Fibroblast of skin of right quadriceps (primary cell): ENCODE measurements at places on chromosomes 6 and 20.

DNA sequence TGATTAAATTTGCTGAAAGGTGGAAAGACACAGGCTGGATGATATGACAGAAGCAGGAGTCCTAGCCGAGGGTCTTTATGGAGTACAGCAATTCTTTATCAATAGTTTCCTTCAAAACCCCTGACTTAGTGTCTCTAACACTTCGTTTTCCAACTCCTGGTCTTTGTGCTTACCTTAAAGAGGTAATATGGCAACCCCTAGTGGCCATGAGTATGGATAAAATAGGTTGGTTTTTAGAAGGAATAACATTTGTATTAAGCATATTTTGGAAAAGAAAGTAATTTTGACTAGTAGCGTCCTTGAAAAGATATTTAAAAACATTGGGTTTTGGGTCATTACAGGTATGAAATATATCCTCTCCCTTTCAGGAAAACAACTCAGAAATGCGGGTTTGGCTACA is 51.9 kb downstream of the VGLL2 start:
- peak; percentile 1 for DNase-seq

GRCh38 chr6:40722553-40723258 is 135.5 kb upstream of the LRFN2 start:
- DNase-seq: no peak

DNA sequence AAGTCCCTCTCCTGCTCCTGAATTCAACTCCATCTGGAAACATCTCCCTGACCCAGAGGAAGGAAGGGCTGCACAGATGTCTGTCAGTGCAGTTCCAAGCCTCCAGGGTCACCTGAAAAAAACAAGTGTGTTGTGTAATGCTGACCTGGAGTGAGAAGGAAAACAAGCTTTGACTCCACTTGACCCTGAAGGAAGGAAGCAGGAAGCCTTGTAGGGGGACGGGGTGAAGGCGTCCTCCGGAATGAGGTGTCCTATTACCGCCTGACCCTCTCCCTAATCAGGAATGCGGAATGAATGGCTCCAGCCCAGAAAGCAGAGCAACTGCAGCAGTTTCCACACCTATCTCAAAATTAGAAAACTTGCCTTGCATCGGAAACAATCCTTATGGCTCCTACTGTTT is 13.9 kb upstream of the ADGRF5 start:
- no peak for DNase-seq

- no peak for DNase-seq
Observed at GRCh38 chr20:23358923-23359593, 2.9 kb upstream of the GZF1 start.

DNA sequence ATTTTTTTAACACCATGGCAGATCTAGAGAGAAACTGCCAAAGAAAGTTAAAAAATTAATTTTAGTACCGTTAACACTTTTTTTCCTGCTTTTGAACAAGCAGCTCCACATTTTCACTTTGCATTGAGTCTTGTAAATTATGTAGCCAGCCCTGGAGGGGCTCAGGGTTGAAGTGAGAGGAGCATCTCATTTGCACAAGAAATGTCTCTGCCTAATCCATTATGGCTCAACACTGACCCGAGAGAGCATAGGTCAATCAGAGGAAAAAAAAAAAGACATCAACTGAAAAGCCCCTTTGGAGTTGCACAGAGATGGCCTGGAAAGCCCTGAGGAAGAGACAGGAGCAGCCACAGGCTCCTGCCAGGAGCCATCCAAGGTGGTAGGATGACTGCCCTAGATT is 4.3 kb upstream of the SLPI start:
- no peak for DNase-seq

- no peak for DNase-seq
Observed at GRCh38 chr6:106085692-106085983, 498 bp upstream of the PRDM1 start.

DNA sequence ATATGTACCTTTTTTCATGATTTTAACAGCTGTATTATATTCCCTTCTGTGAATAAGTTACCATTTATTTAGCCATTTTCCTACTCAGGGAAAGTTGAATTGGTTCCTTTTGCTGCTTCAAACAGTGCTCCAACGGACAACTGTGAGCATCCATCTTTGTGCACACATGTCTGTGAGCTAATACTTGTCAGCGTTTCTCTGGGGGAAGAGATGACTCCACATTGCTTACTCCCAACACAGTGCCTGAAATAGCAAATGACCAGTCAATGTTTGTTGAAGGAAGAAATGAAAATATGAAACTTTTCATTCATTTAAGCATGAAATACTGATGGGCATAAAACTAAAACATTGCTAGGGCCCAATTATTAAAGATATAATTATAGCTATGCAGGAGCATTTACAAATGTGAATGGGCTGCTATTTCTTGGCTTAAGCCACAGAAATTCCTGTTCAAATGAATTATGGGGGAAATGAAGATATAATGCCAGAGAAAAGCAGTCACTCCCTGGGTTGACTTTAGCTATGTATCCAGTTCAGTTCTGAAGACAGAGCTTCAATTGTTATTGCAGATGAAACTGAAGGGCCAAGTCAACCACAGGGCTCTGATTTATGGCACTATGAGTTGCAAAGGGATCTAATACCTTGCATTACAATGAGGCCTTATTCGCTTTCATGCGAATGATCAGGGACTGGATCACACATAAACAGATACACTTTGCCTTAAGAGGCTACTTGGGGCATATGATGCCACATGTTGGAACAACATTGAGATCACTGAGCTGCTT is 47.4 kb upstream of the FOXC1 start:
- DNase-seq: no peak

DNA sequence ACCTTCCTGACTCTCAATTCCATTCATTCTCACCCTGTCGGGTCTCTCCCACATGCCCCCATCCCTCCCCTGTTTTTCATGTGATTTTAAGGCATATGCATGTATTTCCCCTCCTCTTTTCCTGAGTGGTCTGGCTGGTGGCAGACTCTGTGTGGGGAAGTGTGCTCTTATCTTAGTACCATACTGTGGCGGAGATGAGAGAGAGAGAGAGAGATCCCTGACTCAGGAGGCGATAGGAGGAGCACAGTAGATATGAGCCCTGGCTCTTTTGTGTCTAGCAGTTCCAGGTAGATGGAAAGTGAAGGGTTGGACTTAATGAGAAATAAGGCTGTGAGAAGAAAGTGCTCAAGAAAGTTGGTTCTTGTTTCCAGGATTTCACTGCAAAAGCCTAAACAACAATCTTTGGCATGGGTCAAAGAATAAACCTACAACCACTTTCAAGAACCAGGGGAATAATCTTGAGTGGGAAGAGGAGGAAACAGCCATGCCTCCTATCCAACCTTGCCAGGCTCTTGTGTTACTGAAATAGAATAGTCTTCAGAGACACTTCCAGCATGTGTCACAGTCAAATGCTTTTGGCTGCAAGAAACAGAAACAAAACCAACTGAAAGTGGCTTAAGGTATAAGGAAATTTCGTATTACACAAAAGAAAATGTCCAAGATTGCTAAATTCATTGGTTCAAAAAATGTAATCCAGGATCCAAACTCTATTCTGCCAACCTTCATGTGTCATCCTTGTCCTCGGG is 123.8 kb upstream of the MYLIP start:
- no peak for DNase-seq

DNA sequence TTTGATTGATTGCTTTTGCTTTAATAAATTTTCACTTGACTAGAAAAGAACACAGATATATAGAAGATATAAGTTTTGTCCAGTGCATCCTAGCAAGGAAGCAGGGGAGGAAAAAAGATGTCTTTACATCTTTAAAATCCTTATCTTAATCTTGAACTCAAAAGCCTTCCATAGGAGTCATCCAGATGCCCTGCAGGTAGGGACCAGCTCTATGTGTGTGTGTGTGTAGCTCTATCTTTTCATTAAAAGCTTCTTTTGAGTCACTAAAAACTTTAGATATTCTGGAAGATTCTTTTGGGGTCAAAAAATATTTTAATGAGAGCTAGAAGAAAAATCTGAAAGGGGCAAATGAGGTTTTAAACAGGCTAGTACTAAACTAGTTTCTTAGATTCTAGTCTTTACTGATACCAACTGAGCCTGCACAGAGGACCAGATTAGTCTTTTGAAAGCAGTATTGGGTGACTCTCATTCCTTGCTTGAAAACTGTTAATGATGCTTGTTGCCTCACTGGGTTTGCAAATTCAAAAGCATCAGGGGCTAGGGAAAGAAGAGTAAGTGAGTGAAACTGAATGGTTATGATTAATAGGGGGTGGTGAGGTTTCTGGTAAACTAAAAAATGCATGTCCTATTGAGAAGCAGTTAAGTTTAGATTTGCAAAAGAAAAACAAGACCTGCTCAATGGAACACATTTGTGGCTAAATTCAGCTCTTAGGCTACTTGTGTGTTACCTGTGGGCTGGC is 40.6 kb upstream of the JAG1 start:
- peak; percentile 15 for DNase-seq

DNA sequence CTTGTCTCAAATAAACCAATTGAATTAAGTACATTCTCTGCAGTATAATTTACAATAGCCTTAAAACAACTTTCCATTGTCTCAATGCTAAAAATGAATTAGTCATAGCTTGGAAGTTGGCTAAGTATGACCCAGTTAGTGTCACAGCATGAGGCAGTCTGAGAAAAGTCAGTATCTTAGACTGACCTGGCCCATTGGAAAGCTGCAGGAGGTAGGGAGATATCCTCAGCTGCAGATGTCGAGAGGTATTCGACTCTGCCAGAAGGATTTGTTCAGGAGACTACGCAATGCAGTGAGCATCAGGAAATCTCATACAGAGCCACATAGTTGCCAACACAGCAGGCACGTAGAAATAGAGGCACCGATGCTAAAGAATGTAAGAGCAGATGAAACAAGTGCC is 350.9 kb upstream of the NRSN1 start:
- no peak for DNase-seq

DNA sequence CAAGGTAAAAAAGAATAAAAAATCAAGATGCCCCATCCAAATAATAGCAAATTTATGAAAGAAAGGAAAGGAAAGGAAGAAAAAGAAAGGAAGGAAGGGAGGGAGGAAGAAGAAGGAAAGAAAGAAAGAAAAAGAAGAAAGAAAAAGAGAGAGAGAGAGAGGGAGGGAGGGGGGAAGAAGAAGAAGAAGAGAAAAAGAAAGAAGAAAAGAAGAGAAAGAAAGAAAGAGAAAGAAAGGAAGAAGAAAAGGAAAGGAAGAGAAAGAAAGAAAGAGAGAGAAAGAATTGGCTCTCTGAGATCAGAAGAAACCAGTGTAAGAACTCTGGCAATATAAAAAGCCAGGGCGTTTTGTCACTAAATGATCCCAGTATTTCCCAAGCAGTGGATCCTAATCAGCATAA is 401.7 kb downstream of the EPHA7 start:
- no peak for DNase-seq

DNA sequence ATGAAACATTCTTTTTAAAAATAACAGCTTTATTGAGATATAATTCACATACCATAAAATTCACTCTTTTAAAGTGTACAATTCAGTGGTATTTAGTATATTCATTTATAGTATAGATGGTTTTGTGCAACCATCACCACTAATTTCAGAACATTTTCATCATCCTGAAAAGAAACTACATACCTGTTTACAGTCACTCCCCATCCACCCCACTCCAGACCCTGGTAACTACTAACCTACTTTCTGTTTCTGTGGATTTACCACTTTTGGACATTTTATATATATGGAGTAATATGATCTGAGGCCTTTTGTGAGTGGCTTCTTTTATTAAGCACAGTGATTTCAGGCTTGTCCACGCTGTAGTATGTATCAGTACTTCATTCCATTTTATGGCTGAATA is 2.5 kb upstream of the TMEM217 start:
- DNase-seq: no peak

GRCh38 chr6:105400501-105400900 is 2.4 kb downstream of the PREP start:
- DNase-seq: no peak

GRCh38 chr6:142937986-142938385 is 7.0 kb downstream of the HIVEP2 start:
- DNase-seq: no peak

DNA sequence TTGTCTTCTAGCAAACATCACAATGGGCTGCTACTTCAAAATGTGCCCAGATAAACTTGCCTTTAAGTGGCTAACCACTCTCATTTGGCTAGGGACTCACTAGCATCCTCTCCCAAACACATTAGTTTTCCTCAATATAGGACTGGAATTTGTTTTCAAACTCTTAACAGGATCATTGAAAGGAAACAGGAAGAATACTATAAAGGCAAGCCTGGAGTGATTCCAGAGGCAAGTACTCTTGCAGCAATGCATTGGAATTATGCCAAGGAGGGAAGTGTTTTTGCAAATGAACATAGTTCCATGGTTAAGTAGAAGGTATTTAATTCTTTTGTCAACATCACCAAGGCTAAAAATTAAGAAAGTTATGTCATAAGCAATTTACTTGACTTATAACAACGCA is 12.2 kb downstream of the EPHA7 start:
- DNase-seq: peak; percentile 28

DNA sequence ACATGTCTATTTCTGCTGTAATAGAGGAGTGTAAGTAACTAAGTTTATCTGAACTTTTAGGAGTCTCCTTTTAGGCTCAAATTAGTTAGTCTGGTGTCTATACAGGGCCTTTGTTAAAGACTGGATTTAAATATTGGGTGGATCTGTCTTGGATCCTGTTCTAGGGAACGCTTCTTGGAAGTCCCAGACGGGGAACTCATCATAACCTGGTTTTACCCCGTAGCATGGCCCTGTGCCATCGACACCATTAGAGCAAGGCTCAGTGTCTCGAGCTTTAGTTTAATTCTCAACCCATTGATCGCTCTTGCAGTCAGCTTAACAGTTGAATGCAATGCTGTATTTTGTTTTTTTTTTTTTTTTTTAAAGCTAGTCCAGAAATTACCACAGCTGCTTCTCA is 89.9 kb downstream of the CARMIL1 start:
- DNase-seq: no peak

DNA sequence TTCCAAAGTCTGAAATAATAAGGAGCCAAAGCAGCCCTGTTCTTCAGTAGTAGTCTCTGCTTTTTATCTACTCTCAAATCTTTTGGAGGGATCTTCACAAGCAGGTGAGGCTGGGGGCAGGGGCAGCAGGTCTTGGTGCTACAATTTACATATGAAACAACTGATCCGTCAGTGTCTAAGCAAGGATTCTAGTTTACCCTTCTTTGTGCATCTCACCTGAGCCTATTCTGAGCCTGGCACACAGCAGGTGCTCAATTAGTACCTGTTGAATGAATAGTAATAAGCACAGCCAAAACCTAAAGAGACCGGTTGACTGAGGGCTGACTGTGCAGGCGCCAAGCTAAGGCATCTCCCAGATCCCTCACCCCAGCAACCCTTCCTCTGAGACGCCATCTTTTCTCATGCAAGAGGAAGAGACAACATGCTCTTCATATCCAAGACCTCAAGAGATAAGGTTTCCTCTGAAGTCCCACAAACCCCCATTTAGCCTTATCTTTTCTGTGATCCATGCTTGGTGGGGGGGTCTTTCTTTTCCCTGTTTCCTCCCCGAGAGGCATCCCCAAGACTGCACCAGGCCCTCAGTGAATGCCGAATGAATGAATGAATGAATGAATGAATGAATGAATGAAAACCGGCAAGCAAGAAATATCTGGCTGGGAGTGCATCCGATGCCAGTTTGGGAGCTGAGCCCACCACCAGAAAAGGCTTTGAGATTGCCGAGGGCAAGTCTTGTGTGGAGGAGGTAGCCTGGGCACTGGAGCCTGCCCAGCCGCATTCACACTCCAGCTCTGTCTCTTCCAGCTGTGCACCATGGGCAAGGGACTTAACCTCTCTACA is 2.9 kb upstream of the BMP7 start:
- DNase-seq: no peak

GRCh38 chr6:37347670-37348111 is 6.1 kb upstream of the RNF8 start:
- DNase-seq: no peak

GRCh38 chr20:11686820-11687543 is 230.7 kb upstream of the BTBD3 start:
- peak; percentile 21 for DNase-seq
